Stimulated activated CD8-positive, alpha-beta memory T cell treated with anti-CD3 and anti-CD28 coated beads, Interleukin-7, amount 100 ng/mL, for 1 hour (primary cell): ENCODE measurements at places on chromosomes 1 and 21.

GRCh38 chr1:230347896-230348295 lies 78.2 kb downstream of the PGBD5 start:
- no peak for DNase-seq

GRCh38 chr21:45074818-45075595 lies 627 bp downstream of the ADARB1 start:
- no peak for DNase-seq

GRCh38 chr1:27885114-27885528 lies 12.8 kb downstream of the THEMIS2 start:
- no peak for DNase-seq

DNA sequence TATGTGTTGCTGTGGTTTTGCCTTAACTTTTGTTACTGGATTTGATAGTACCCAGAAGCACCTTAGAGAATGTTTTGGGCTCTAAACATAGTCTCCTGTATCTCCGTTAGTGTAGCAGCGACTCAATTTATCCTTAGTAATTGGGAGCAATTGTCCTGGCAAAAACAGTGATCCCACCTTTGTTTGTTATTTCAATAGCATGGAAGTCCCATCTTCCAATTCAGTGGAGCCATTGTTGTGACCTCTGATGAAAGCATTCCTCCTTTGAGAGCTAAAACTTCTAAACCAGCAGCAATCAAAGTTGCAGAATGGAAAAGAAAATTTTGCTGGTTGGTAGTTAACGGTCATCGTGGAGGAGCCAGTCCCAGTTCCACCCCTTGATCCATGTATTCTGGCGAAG lies 34.7 kb downstream of the RTCA start:
- no peak for DNase-seq

GRCh38 chr1:153640861-153641260 lies 7.0 kb downstream of the CHTOP start:
- no peak for DNase-seq

DNA sequence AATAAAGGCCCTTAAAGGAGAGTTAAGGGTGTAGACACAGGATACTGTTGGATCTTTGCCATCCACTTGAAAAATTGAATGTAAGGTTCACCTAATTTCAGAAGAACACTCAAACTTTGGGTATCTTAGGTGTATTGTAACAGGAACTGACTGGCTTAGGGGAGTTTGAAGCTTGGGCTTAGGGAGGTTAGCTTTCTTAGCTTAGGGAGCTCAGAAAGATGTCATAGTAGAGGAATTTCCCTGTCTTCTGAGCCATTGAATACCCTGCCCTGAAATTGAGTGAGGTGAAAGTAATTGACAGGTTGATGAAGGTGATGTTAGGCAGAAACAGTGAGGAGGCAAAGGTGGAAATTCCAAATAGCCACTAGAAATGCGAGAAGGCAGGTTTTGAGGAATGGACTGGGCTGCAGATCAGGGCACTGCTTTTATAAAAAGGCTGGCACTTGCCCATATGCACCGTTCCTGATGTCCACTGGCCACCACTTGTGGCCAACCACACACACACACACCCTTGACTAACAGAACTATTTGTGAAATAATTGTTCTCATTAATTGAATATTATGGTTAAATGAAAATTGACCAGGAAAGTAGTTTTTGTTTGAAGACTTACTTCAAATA lies 16.5 kb downstream of the BACH1 start:
- DNase-seq = no peak

- no peak for DNase-seq
These were observed 268.5 kb downstream of the PTPRU start for GRCh38 chr1:29504709-29505410.

- no peak for DNase-seq
These were observed 13.6 kb downstream of the UBL4B start for GRCh38 chr1:110125810-110126209.

DNA sequence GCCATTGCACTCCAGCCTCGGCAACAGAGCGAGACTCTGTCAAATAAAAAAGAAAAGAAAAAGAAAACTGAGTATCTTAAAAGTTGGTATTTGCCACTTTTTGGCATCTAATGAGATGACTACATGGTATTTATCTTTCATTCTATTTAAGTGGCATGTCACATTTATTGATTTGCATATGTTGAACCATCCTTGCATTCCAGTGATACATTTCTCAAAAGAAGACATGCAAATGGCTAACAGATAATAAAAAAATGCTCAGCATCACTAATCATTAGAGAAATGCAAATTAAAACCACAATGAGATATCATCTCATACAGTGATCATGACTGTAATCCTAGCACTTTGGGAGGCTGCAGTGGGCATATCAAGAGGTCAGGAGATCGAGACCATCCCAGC lies 28.1 kb downstream of the SFPQ start:
- DNase-seq = no peak

GRCh38 chr1:238675221-238675620 lies 711.1 kb upstream of the CHRM3 start:
- DNase-seq = no peak

GRCh38 chr1:15866721-15867201 lies 19.3 kb downstream of the SPEN start:
- no peak for DNase-seq

DNA sequence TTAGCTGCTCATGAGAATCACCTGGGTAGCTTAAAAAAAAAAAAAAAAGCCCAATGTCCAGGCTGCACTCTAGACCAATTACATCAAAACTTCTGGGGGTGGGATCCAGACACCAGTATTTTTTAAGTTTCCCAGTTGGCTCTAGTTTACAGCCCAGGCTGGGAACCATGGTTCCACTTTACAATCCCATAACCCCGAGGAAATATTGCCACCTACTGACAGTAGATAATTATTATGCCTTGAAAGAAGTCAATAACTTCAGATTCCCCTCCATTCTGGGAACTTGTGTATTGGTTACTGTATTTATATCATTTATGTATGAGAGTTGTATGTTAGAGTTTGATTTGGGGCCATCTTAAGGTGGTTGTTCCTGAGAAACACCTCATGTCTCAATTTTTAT lies 100.2 kb downstream of the SPATA46 start:
- no peak for DNase-seq

DNA sequence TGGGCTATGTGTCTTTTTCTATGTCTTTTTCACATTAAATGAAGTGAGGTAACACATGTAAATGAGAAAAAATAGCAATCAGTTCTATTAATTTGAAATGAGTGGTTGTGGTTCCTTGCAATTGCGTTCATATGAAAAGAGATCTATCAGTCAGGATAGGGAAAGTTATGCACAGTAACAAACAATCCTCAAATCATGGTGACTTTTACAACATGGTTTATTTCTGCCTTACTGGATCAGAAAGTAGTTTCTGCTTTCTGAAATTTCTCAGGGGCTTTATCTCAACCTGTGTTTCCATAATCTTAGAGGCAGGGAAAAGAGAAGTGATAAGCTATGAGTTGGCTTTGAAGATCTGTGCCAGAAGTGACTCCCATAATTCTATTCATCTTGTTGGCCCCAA lies 39.0 kb downstream of the DOP1B start:
- DNase-seq = no peak

GRCh38 chr1:214500340-214501055 lies 50.9 kb downstream of the PTPN14 start:
- DNase-seq = no peak

DNA sequence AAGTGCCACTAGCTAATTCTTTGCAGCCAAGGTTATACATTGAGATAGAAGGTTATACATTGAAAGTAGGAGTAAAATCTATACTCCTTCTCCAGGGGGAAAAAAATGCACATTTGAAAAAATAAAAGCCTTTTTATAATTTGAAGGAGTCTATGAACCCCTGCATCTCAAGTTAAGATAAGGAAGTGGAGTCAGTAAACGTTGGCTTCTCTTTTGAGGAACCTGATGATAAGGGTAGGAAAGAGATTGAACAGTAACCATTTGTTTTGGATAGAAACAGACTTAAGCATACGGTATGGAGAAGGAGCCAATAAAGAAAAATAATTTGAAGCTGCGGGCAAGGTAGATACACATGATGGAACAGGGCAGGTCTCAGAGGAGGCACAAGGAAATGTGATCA lies 64.1 kb downstream of the RPAP2 start:
- no peak for DNase-seq

- no peak for DNase-seq
These were observed 1.1 kb downstream of the IL24 start for GRCh38 chr1:206898089-206898914.

- DNase-seq = no peak
These were observed 8.6 kb downstream of the MORN1 start for GRCh38 chr1:2382621-2383361.

- no peak for DNase-seq
These were observed 34.5 kb downstream of the DIRAS3 start for GRCh38 chr1:68015971-68016370.

GRCh38 chr1:213987422-213987926 lies 299 bp upstream of the PROX1 start:
- DNase-seq = no peak

DNA sequence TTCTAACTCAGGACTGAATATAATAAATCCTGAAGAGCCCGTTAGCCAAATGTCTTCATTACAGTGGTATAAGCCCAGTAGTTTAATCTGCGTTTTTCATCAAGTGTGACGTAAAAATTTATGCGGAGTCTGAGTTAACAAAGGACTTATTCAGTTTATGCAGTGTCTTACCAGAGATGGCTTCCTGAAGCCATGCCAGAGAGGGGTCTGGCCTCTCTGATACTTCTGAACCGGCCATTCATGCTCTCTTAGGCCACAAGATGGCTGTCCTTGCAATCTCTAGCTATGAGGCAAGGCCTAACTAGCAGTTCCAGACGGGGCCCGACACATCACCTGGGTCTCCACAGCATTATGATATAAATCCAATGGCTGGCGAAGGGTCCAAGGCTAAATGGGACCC lies 101.4 kb downstream of the TEX35 start:
- no peak for DNase-seq

DNA sequence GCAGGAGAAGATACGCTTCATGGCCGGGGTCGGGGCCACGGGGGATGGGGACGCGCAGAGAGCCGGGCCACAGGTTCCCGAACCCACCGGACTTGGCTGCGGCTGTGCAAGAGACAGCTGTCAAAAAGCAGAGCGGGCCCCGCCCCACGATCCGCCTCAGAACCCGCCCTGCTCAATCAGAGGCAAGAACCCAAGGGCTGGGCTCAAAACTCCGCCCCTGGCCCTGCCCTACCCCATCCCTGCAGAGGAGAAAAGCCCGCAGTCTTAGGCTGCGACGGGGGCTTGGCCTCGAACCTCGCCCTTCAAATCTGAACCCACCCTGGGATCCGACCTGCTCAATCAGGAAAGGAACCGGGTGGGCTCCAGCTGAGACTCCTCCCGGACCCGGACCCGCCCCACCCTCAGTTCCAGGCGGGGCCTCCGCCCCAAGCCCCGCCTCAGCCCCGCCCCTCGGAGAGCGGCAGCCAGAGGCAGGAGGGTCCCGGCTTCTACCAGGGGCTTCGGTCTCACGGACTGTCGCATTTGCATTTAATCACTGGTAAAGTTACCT lies at the start of gene ANKRD35:
Gene ANKRD35, minus strand, starts transcription at position 129 of the 550 bp plus-strand sequence. Its CDS starts 108 bp downstream, at position 21.
- peak; percentile 70 for DNase-seq

GRCh38 chr1:173757666-173758065 lies 42.9 kb downstream of the KLHL20 start:
- no peak for DNase-seq

DNA sequence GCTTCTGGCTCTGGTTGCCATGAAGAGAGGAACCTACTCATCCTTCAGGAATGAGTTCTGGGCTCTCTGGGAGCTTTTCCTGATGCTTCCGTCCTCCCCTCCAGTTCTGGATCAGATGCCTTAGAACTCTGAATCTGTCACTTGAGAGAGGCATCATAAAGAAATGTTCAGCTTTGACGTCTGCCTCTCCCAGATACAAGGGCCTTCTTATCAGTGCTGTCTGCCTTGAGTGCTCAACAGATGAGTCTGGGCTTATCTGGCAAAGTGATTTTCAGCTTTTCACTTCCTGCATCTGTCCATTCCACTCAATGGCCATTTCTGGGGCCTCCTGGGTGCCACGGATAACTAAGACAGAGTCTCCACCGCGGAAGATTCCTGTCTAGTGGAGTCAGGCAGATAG lies 12.3 kb upstream of the OTUD3 start:
- no peak for DNase-seq

DNA sequence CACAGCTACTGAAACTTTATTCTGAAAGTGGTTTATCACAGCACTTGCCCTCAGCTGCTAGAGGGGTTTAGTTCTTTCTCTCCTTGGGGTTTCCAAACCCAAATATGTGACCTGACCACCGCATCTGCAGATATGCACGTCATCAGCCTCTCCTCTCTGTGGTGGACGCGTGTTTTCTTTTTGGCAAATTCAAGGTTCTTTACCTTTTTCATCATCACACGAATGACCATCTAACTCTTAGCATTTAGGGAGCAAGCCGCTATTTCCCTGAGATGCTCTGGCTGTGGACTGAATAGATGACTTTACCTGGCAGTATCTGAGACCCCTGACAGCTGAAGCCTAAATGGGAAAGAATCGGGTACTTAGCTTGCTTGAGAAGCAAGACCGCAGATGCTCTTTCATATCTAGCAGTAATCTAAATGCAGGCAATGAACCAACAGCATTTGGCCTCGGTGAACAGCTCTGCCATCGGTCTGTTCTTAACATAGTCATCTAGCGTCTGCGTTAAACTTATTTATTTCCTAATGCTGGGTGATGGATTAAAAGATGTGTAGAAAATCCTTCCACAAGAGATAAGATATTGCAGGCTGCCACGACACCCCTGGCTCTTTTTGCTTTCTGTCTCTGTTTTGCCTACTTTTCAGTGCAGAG lies 463.4 kb downstream of the CAMTA1 start:
- no peak for DNase-seq

DNA sequence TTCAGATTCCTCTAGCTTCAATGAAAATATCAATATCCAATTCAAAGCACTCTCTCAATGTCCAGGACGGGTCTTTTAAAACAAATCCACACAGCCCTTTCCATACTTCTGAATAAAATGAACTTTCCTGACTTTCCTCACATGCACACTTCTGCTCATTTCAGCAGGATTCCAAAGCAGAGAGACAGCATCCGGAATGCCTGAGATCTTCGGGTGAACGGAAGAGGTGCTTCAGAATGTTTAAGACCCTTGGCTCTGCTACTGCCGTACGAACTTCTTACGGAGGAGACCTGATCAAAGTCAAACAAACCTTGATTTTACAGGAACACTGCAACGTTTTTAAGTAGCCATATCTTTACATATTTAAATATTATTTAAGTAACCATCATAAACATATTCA lies 245.7 kb downstream of the PTBP2 start:
- DNase-seq = no peak

- DNase-seq = no peak
These were observed 114.4 kb downstream of the PRDM16 start for GRCh38 chr1:3183411-3183810.

DNA sequence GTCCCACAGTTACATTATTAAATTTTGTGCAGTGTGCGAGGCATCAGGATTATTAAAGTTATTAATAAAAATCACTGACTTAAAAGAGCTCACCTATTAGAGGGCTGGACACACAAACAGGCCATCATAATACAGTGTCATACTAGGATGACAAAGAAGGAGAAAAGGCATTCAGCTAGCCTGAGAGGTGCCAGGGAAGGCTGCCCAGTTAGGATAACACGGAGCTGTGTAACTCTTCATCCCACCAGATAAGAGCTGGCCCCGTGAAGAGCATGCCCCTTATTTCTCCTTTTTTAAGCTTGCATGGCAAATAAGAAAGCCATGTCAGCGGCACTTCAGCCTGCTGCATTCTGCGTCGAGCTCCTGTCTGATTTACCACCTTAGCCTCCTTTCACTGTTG lies 109.5 kb downstream of the KCNK1 start:
- DNase-seq = no peak
